ENCODE measurements at places on chromosomes 13 and 19.
A peak's percentile ranks its signal among the peaks of the same experiment; 100 is the strongest.

DNA sequence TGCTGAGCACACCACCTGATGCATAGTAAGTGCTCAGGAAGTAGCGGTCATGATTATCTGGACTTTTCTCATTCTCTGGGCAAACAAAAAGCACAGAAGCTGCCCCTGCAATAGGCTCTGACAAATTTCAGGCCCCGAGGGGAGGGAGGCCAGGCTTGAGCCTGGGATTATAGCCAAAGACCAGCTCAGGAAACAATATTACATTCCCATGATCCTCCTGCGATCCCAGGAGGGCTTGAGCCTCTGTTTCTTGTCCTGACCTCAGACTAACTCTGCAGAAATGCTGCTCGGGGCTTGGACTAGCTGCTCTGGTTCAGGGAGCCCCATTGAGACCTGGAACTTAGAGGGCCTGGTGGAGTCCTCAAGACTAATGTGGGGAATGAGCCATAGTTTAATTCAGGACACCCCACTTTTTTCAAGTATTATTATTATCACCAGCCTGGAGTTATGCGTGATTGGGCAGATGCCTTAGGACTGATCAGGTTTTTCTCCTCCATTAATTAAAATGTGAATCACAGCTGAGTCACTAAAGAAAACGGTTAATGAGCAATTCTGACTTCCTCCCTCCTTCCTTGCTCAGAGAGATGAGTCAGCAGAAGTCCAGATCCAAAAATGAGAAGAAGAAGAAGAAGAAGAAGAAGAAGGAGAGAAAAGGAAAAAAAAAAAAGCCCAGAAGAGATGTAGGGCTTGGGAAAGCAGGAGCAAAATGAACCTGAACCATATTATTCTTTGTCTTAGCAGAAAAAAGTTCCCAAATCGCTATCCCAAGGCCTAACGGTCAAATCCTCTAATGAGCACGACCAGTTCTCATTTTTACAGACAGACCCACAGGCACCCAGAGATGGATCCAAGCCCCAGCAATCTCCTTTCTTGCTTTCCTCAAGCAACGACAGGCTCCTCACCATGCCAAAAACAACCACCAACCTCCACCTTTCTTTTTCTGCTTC is 107.2 kb downstream of the CACNA1A start:
- DNase-seq, result no peak

DNA sequence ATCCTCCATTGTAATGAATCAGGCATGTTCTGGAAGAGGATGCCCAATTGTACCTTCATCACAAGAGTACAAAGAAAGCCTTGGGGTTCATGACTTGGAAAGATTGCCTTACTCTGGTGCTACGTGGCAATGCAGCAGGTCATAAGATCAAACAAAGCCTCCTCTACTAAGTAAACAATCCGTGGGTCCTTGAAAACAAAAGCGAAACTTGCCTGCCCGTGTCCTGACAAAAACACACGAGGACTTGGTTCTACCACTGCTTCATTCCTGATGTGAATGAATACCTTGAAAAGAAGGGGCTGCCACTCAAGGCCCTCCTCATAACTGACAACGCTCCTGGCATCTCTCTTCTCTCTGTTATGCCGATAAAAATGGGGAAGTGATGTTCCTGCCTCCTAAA is 18.9 kb downstream of the ZNF563 start:
- DNase-seq, result no peak

DNA sequence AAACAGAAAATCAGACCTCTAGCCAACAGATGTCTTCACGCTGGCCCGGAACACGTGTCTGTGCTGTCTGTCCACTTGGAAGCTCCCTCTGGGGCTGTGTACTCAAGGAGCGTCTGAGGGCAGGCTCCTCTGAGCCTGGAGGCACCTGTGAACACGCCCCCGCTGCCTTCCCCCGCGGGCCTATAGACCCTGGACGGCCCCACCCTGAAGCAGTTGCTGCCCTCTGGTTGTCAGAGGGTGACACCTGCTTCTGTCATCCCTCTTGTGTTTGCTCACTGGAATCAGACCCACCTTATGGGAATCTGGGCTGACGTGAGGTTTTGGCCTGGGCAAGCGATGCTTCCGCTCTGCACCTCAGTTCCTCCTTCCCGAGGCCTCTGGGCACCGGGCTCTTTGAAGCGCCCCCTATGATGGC is 19.2 kb downstream of the EPN1 start:
- no peak for DNase-seq

DNA sequence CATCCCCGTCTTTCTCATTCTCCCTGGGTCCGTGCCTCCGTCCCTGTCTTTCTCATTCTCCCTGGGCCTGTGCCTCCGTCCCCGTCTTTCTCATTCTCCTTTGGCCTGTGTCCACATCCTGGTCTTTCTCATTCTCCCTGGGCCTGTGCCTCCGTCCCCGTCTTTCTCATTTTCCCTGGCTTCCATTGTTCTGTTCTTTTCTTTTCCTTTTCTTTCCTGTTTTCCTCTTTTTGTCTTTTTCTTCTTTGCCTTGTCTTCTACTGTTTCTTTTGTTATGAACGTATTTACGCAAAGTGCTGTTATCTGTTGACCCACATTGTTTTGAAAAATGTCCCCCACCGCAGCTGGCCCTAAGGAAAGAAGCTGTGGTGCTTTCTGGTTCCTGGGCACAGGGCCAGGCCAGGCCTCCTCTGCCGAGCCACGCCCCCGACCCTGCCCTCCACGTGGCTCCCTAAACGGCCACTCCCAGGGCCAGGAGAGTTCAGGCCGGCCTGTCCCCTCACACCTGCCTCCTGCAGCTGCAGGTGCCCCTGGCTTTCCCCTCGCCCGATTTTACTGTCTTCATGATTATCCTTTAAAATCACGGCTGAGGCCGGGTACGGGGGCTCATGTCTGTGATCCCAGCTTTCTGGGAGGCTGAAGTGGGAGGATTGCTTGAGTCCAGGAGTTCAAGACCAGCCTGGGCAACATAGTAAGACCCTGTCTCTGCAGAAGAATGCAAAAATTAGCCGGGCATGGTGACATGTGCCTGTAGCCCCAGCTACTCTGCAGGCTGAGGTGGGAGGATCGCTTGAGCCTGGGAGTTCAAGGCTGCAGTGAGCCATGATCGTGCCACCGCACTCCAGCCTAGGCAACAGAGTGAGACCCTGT is 14.0 kb upstream of the TMPRSS9 start:
- DNase-seq, result no peak

- DNase-seq, result no peak
Observed at GRCh38 chr13:27354379-27354778, 70.0 kb upstream of the GTF3A start.

- no peak for DNase-seq
Observed at GRCh38 chr19:18662972-18663732, 20.3 kb upstream of the CRTC1 start.

DNA sequence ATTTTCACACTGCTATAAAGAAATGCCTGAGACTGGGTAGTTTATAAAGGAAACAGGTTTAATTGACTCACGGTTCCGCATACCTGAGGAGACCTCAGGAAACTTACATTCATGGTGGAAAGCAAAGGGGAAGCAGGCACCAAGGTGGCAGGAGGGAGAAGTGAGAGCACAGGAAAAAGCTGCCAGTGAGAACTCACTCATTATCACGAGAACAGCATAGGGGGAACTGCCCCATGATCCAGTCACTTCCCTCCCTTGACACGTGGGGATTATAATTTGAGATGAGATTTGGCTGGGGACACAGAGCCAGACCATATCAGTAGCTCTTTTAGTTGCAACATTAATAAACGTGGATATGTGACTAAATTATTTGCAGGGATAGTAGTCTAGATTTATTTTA is 4.3 kb upstream of the KCTD4 start:
- no peak for DNase-seq

GRCh38 chr19:8244442-8244841 is 35.3 kb downstream of the CERS4 start:
- DNase-seq, result no peak

DNA sequence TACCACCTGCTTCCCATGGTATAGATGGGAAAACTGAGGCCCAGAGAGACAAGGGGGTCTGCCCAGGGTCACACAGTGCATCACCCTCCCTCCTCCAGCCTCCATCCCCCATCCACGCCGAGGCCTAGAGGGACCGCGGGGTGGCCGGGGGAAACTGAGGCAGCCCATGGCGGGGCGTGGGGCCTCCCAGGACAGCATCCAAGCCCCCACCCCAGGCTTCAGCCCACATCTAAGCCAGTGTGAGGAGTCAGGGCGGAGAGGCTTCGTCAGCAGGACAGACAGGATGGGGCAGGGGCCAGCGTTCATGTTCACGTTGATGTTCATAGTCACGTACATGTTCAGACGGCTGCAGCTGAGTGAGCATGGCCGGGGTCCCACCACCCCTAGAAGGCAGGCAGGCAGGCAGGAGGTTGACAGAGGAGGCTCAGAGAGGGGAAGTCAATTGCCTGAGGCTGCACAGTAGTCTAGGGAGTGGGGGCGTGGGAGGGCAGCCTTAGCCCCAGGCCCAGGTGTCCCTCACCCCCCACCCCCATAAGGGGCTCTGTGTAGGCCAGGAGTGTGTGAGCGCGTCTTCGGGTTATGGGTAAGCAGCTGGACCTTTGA is 23.3 kb downstream of the SMIM24 start:
- DNase-seq, result no peak

- no peak for DNase-seq
Observed at GRCh38 chr13:59099182-59099974, 1064.3 kb downstream of the DIAPH3 start.

DNA sequence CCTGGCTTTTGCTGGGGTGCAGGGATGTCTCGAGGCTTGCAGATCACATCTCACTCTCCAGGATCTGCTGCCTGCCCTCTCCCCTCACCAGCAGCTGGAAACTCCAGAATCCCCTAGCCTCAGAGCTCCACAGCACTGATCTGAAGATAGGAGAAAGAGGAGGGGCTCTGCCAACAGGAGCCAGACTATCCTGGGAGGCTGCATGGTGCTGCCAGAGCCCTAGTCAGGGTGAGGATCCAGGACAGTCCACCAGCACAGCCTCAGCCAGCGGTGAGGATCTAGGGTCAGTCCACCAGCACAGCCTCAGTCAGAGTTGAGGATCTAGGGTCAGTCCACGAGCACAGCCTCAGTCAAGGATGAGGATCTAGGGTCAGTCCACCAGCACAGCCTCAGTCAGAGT is 65.2 kb downstream of the RAB20 start:
- DNase-seq, result no peak

GRCh38 chr19:5271145-5271544 is 69.5 kb downstream of the PTPRS start:
- DNase-seq, result no peak

- DNase-seq, result no peak
Observed at GRCh38 chr19:17389957-17390664, 3.9 kb downstream of the CCDC194 start.

- DNase-seq, result no peak
Observed at GRCh38 chr19:13794398-13794756, 866 bp upstream of the ZSWIM4 start.

GRCh38 chr13:59345311-59345710 is 818.4 kb downstream of the DIAPH3 start:
- DNase-seq, result no peak

GRCh38 chr19:48962849-48963165 is 2.3 kb upstream of the FTL start:
- DNase-seq, result no peak

GRCh38 chr13:52851137-52851962 is 2.9 kb upstream of the PCDH8 start:
- DNase-seq, result no peak

DNA sequence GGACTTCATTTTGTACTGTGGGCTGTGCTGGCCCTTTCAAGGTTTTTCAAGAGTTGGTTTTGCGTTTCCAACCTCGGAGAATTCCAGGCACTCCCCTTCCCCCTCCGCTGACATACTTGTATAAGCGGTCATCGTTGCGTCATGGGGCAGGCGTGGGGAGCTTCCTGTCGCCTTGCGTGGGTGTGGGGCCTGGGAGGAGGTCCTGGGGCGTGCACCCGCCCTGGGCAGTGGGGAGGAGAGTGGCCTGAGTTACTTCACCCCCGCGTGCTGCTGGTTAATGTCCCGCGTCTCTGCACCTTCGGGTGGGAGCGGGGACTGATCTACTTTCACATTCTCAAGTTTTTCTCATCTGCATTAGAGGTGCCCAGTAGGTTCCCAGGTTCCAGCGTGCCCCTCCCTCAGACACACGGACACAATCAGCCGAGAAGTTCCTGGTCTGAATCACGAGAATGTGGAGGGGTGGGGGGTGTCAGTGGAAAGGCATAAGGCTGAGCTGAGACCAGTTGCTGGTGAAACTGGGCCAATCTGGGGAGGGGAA is 4.1 kb downstream of the IER2 start:
- DNase-seq, result no peak

- DNase-seq, result no peak
Observed at GRCh38 chr19:32450217-32450616, 44.6 kb downstream of the DPY19L3 start.

DNA sequence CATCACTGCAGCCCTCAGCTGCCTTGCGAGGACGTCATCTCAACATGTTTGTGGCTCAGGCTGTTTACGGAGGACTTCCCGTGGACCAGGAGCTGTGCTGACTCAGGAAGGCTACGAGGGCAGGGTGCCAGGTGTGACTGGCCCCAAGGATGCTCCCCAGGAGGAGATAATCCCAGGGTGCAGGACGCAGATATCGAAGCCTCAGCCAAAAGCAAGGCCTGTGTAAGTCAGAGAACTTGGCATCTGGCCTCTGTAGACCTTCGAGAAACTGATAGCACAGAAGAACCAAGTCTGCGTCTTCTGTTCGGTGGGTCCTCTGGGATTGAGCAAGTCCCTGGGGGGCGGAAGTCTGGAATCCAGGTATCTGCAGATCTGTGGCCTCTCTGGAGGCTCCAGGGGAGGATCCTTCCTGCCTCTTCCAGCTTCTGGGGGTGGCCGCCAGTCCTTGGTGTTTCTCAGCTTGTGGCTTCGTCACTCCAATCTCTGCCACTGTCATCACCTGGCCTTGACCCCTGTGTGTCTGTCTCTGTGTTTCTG is 2.6 kb upstream of the DOHH start:
- DNase-seq, result no peak

DNA sequence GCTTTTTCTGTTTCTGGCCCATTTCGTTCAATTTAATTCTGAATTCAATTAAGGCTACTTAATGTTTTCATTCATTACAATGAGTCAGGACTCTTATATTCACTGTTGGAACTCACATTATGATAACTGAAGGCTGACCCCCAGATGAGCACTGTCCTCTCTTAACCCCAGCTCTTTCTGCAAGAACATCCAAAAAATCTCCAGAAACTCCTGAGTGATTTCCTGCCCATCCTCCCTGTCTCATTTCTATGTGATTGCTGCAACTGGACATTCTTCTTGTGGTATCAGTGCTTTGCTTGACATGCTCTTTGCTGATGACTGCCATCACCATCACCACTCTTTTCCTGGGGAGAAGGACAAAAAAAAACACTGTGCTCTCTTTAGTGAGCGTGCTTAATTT is 240.3 kb downstream of the SPRY2 start:
- DNase-seq, result no peak

DNA sequence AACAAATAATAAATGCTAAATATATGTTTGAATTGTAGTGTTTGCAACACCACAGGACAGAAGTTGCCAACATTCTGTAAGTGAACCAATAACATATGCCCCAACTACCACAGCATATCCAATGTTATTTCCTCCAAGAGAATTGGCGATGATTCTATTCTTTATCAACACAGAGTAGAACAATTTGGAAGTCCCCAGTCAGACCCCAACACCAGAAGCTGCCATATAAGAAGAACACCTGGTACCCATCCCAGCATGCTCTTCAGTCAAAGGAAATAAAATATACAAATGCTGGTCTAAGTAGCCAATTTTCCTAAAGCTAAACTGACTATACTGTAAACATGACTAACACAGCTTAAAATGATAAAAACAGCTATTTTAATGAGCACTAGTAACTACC is 145.7 kb downstream of the KLF12 start:
- no peak for DNase-seq

- DNase-seq, result peak; percentile 9
Observed at GRCh38 chr13:46288570-46289259, 77.0 kb downstream of the LRRC63 start.
